Stimulated activated CD4-positive, alpha-beta T cell treated with anti-CD3 and anti-CD28 coated beads, Interleukin-1b, Interleukin-23, amount 100 ng/mL, for 4 hours (primary cell): ENCODE measurements at places on chromosomes 4 and X.
A peak's percentile ranks its signal among the peaks of the same experiment; 100 is the strongest.

- DNase-seq = no peak
These were observed 409.2 kb downstream of the NKX6-1 start for GRCh38 chr4:84089652-84090437.

- no peak for DNase-seq
These were observed 2.1 kb upstream of the RHOH start for GRCh38 chr4:40194602-40195161.

- DNase-seq = peak; percentile 68
These were observed at the start of gene SPINK2 for GRCh38 chr4:56821381-56822243. Gene SPINK2 (minus strand): TSS chr4:56821701. CDS start chr4:56821662, 39 bp downstream.

DNA sequence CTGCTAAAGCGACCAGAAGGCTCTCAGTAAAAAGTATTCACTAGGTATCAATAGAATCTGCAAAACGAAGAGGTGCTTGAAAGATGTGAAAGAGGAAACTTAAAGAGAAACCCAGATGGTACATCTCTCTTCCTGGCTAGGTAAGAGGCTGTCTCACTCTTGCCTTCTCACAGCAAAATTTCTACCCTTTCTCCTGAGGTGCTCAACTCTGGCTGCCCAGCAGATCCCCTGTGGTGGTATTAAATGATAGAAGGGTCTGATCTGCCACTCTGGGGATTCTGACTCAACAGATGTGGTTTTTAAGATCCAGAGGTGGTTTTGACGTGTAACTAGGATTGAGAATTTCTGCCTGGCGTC, 14.9 kb upstream of the TSPAN5 start:
- DNase-seq = no peak

DNA sequence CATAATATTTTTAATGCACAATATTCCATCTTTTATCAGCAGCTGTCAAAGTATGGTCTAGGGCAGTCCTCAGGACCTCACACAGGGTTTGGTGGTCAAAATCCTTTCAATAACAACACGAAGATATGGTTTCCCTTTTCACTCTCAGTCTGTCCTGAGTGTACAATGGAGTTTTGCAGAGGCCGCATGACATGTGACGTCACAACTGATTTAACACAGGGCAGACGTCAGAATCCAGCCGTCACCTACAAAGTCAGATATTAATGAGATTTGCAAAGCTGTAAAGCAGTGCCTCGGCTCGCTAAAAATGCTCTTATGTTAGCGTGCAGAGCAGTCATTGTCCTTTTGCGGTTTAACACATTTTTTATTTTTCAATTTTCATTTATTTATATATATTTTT, 12.5 kb downstream of the ABLIM2 start:
- no peak for DNase-seq

GRCh38 chrX:94492541-94492940, 818.5 kb downstream of the FAM133A start:
- no peak for DNase-seq

DNA sequence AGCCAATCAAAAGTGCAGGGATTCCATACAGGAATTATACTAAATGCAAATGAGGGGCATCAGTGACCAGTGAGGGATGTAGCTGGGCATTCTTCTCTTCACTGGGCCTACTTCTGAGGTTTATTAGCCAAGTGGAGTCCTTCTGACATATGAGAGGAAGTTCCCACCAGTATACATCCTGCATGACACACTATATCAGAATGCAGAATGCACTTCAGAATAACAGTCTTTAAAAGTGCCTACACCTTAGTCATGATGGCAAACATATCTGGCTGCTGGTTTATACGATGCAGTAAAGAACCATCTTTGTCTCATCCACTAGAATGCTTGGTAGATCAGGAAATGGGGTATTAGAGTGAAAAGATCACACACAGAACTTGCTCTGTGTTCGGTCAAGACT, 180.3 kb upstream of the PPARGC1A start:
- DNase-seq = no peak

DNA sequence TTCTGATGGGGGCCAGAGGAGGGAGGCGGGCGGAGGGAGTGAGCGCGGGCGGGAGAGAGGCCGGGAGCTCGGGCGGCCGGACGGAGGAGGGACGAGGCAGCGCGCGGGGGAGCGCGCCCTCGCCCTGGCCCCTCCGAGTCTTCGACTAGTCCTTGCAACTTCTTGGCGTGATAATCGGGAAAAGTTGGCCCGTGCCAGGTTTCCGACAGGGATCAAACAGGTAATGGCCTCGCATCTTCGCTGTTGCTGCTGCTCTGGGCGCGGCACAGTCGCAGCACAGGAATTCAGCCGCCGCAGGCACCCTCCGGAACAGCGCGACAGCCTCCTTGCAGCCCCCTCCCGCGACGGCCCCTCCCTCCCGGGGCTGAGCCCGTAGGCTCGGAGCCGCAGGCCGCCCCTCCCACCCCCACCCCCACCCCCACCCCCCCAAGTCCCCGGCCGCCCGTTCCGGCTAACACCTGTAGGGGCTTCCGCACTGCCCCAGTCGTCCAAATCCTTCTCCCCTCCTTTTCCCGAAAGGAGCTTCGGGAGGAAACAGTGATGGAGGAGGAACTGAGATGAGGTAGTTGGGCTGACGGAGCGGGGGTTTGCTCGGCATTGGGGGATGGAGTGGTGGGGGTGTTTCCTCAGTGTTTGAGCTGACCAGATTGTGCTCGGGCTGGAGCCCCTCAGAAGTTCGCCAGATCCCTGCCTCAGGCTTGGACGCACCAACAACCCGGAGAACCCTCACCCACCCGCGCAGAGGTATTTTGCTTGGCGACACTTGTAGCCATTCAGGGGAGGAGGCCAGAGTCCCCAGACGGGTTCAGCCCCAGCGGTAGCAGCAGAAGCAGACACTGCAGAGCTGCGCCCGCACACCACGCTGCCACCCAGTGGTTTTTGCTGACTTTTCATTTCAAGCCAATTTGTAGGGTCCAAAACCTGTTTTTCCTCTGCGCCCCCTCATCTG, at the start of gene FGF13:
Gene FGF13, minus strand, starts transcription at position 319 of the 949 bp plus-strand sequence. CDS start 714 bp downstream, outside the sequence.
- DNase-seq = no peak

- no peak for DNase-seq
These were observed 565.2 kb upstream of the SLIT2 start for GRCh38 chr4:19686456-19686855.

DNA sequence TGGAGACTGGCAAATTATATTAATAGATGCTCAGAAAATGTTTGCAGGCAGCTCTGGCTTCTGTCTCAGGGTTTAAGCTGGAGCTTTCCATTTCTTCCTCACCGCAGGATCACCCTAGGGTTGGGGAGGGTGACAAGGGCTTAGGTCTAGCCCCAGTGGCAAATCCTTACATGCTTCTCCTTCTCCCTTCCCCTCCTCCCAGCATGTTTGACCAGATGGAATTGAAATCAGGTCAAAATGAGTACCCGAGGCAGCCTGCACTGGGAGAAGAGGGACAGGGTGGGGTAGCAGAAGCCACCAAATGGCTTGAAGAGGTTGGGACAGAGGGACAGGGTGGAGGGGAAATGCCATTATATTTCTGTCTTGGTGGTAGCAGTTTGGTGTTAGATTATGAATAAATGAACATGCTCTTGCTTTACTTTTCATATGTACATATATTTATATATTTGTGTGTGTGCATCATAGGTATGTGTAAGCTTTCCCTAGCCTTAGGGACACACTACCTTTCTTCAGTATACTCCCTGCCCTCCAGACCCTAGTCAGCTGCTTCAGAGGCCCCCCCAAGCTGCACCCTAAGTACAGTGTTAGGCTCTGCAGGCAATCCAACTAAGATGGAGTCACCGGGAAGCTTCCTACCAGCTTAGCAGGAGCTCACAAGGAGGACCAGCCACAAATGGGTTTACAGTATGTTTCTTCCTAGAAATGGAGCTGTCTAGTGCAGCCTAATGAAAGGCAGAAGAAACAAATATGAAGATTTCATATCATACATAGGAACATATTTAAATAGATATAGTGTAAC, 1.8 kb downstream of the TMEM35A start:
- no peak for DNase-seq

GRCh38 chrX:20499763-20500162, 233.1 kb upstream of the RPS6KA3 start:
- no peak for DNase-seq

GRCh38 chrX:72568406-72569092, 4.1 kb downstream of the HDAC8 start:
- no peak for DNase-seq

- no peak for DNase-seq
These were observed 119.4 kb downstream of the FAT4 start for GRCh38 chr4:125434136-125434535.

GRCh38 chr4:2898001-2898400, 54.4 kb downstream of the ADD1 start:
- DNase-seq = no peak

GRCh38 chr4:182625193-182625592, 292.0 kb downstream of the DCTD start:
- no peak for DNase-seq

DNA sequence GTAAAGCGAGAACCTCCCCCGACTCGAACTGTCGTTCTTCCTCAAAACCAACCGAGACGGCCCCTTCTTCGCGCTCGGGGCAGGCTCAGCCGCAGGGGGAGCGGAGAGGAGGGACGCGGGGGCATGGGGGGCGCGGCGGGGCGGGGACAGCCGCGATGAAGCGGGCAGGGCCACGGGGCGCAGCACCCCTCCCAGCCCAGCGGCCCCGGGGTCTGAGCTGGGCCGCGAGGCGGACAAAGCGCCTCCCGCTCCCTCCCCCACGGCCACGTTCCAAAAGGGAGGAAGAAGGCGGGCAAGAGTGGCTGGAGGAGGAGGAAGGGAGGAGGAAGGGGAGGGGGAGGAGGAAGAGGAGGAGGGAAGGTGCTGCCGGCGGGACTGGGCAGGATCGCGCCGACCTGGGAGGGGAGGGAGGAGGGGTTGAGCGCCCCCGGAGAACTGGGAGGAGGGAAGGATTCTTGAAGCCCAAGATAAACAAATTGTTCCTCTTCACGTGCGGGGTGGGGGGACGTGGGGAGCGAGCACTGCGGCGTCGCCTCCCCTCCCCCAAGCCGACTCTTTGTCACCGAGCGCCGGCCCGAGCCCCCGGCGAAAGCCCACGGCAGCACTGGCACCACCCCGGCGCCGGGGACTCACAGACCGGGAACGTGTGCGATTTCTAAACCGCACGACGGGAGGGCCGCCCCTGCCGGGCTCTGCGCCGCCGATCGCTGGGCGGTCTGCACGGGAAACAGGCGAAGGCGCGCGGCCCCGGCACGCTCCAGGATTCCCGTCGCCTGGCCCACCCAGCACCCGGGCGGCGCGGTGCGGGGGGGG, 2.9 kb downstream of the MAML3 start:
- DNase-seq = peak; percentile 64

DNA sequence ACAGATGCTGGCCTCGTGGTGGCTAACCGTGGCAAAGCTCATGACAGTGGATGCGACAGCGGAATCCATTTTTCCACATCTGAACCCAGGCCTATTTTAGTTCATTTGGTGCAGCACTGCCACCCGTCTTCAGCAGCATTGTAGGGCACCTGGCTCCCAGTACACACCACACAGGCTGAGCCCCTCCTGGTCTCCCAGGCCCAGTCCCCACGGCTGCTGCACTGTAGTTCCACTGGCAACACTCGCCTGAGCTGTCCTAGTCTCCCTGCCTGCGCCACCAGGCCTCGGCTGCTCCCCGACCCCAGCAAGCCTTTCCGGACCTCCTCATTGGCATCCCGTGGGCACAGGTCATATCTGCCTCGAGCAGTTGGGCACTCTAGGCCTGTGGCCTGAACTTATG, 76.2 kb downstream of the MTMR1 start:
- no peak for DNase-seq

- DNase-seq = no peak
These were observed 9.5 kb downstream of the SLC38A5 start for GRCh38 chrX:48460606-48461005.

- DNase-seq = no peak
These were observed 101.8 kb downstream of the RASGEF1B start for GRCh38 chr4:81369886-81370285.

DNA sequence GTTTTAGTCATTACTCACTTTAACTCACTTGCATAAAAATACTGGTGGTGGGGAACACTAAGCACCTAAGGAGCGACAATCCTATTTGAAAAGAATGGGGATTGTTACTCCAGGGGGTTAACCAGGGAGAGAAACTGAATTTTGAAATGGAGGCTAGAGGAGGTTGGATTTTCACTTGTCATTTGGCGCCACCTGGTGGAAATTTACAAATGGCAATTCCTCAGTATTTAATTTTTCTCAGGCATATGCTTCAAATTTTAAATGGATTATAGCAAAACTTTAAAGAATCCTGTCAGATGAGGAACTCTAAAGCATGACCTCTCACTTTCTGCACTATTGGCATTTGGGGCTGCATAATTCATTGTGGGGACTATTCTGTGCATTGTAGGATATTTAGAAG, 2.7 kb upstream of the GEMIN8 start:
- peak; percentile 18 for DNase-seq

DNA sequence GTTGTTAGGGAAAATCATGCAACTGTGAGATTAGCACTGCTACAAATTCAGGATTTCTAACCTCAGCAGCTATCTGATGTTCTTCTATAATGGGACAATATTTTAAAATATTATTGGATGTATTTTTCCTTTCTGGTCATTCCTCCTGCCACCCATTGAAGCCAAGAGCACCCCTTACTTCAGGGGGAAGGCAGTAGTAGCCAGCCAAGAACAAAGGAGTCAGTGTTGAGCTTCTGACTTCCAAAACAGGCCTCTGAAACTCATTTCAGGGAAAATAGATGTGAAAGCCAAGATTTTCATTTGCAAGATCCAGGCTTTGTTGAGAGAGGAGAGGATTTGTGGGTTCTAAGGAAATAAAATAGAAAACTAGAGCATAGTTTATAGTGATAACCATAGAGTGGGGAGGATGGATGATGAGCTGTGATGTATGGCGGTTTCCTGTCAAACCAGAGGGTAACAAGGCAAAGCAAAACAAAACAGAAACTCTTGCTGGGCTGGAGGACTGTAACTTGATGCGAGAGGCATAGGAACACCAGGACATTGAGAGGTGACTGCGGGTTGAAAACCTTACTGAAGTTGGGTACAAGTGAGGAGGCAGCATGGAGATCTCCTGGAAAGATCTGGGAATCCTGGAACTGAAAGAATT, 173.7 kb upstream of the LEF1 start:
- DNase-seq = no peak

DNA sequence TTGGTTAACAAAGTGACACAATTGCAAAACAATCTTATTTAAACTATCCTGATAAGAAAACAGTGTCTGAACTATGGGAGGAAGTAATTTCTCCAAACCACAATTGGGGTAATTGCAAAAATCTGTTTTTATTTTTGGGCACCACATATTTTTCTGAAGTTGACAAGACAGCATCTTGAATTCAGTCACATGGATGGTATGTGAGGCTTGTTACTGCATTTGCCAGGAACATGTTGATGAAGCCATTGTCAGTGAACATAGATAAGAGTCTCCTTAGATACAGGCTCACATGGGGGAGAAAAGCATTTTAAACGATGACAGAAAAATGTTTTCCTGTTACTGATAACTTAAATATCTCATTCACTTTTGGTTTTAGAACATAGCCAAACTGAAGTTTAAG, 5.5 kb upstream of the USP53 start:
- DNase-seq = no peak

- DNase-seq = no peak
These were observed 969.3 kb upstream of the FTHL17 start for GRCh38 chrX:32041181-32041580.

DNA sequence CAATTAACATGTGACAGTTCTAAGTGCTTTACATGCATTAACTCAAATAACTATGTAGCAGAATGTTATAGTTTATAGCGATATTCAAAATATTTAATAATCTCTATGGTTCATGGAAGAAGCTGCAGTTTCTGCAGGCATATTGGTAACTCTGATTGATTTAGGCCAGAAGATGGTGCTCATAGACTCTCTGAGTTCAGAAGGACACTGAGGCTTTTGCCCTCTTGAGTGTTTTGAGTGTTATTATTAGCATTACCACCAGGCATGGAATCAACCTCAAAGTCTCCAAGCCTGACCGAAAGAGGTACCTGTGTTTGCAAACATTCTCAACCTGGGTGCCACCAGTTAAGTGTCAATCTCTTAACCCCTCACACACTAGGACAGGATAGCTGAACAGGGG, 792.3 kb upstream of the PCDH7 start:
- no peak for DNase-seq
